ENCODE measurements at places on chromosomes 1 and 21.
A peak's percentile ranks its signal among the peaks of the same experiment; 100 is the strongest.

DNA sequence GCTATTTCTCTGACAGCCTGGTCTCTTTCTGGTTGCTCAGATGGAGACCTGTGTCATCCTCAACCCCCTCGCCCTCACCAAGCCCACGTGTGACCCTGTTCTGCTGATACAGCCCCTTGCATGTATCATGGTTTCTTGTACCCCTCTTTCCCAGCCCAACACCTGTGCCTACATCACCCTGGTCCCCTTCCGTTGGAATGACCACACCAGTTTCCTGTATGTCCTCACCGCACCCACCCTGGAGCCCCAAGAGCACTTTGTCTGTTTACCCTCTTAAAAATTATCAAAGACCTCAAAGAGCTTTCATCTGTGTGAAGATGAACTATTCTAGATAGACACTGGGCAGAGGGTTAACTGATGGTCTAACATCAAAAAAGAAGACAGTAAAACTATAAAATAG lies 179.5 kb downstream of the GALNT2 start:
- DNase-seq: no peak

GRCh38 chr1:197838836-197839235 lies 63.6 kb upstream of the DENND1B start:
- peak; percentile 52 for DNase-seq

DNA sequence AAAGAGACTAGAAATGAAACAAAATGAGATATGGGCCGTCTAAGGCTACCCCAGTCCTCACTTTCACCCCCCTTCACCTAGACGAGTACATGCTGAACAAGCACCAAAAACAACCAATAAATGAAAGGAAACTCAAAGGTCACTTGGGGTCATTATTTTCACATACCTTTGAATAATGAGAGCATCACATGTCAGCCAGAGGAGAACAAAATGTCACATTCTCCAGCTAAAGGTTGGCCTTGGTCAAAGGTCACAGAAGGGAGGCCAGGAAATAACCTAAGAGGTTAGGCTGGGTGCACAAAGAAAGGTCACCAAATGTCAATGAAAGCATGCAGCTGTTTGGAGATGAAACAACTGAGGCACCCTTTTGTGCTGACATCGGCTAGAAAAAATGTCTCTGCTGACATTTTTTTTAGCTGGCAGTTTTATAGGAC lies 288.7 kb upstream of the USP25 start:
- peak; percentile 47 for DNase-seq

GRCh38 chr21:28235169-28235895 lies 757.3 kb downstream of the LTN1 start:
- DNase-seq: peak; percentile 77

GRCh38 chr1:94083681-94084080 lies 37.3 kb downstream of the ABCA4 start:
- no peak for DNase-seq

- DNase-seq: no peak
Measured at GRCh38 chr1:171142416-171143385, 42.4 kb upstream of the FMO2 start.

DNA sequence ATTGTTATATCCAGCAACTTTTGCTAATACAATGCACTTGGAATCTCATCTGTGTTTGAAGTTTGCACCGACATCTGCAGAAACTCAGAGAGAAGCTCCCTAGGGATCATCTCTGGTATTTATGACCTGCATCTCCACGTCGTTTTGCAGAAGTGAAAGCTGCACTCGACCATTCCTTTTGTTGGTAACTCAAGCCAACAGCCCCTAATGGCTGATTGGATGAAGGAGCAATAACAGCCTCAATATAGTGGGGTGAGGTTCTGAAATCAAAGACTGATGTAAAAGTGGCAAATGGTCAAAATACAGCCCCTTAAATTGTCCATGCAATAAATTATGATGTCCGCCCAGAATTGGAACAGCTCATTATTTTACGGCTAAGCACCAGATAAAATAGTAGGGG lies 344.2 kb upstream of the KAZN start:
- DNase-seq: no peak

DNA sequence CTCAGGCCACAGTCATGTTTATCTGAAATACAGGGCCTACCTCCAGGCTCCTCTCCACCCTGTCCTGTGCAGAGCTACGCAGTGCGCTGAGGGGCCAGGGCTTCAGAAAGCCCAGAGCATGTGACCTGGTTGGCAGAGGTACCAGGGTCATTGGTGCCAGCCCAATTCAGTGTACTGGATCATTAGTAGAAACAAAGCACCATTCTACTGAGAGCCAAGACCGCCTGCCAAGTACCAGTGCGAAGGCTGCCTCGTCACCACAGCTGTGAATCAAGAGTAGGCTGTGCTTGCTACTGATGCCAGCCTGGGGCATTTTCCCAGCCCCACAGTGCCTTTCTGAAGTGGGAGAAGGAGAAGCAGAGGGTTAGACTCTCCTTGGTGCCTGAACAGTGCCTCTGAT lies 59.8 kb downstream of the CAPN9 start:
- no peak for DNase-seq

DNA sequence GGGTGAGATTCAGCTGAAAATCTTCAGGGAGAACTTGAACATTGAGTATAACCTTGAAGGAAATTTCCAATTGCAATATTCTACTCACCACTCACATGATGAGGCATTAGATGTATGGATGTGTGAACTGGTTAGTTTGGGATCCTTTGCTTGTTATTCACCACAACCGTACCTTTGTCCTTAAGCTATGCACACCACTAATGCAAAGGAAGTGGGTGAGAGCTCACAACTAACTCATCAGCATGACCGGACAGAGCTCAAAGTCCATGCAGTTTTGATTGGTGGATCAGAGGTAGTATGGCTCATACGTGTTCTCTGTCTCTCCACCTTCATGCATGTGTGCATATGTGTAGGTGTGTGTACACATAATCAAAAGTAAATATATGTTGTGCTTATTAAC lies 43.5 kb upstream of the MROH9 start:
- DNase-seq: no peak

GRCh38 chr1:162678439-162678838 lies 46.2 kb downstream of the DDR2 start:
- DNase-seq: no peak

- no peak for DNase-seq
Measured at GRCh38 chr1:51097171-51097570, 4.9 kb upstream of the C1orf185 start.

- DNase-seq: peak; percentile 78
Measured at GRCh38 chr1:184792450-184792969, 37.9 kb upstream of the EDEM3 start.

DNA sequence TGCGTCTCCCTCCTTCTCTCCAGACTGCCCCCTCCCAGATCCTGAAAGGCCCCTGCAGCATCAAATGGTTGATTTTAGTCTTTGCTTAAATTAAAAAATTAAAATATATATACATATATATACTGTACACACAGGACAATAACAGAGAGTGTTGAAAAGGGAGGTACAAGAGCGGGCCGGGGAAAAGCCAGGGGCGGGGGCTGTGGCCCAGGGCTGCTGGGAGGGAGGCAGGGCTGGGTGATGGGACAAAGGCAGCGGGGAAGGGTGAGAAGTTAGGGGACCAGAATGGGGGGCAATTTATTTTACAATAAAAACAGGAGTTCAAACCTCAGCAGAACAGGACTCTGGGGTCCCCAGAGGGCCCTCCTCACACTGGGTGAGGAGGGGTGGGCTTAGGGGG lies 10.5 kb downstream of the ARL8A start:
- no peak for DNase-seq

GRCh38 chr1:156599811-156600210 lies 1.5 kb downstream of the GPATCH4 start:
- peak; percentile 91 for DNase-seq

DNA sequence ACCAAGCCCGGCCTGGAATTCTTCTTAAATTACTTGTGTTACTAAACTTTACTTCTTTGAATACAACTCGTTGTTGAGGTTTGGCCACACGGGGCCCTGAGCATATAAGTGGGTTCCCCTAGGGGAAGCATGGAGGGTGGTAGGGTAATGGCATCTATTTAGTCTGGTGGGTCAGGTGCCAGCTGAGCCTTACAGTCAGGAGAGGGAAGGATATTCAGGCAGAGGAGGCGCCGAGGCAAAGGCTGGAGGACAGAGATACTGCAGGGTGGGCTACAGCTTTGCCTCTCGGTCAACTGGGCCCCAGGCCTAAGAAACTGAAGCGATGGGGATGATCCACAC lies 424 bp upstream of the NECAP2 start:
- DNase-seq: peak; percentile 58

GRCh38 chr1:160453443-160453842 lies 53.1 kb downstream of the VANGL2 start:
- DNase-seq: no peak

DNA sequence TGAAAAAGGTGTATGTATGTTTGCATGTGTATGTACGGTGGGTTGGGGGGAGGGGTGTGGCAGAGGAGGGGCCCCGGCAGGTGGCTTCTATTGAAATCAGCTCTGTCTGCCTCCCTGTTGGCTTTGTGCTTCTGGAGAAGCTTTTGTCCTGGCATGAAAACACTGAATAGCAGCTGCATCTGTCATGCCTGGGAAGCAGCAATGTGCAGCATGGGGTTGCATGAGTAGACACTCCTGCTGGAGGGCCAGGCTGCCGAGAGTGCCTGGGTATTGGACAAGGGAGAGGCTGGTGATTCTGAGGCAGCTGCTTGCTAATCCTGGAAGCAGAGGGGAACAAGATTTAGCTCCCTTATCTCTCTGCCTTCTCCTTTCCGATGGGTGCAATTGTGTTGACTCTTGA lies 20.5 kb downstream of the MAPKAPK2 start:
- DNase-seq: no peak

- peak; percentile 75 for DNase-seq
Measured at GRCh38 chr1:26225033-26225831, 8.8 kb upstream of the CEP85 start.

DNA sequence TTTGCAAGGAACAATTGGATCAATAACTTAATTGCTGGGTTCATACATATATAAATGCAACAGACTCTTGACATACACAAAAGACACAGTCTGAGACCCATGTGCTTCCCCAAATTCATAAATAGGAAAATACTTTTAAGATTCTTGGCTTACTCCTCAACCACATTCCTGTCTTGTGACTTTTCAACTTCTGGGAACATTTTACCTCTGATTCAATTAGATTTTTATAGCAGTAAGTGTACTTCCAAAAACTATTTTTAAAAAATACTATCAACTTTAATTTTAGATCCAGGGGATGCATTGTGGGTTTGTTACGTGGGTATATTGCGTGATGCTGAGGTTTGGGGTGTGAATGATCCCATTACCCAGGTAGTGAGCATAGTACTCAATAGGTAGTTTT lies 406.7 kb downstream of the RPS6KC1 start:
- DNase-seq: no peak

DNA sequence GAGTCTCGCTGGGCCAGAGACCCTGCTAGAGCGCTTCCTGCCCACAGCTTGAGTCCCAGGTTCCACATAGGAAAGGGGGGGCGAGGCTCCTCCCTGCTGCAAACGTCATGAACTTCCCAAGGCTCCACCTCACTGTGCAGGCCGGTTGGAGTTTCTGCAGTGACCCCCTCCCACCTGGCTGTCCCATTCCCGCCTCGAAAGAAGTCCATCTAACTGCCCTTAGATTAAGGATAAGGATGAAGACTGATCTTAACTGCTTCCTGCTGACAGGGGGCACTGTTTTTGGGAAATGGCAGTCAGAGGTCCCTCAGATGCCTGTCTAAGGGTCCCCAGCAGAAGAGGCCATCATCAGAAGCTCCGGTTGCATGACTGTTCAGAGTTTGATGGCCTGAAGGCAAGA lies 62.7 kb downstream of the STUM start:
- no peak for DNase-seq

DNA sequence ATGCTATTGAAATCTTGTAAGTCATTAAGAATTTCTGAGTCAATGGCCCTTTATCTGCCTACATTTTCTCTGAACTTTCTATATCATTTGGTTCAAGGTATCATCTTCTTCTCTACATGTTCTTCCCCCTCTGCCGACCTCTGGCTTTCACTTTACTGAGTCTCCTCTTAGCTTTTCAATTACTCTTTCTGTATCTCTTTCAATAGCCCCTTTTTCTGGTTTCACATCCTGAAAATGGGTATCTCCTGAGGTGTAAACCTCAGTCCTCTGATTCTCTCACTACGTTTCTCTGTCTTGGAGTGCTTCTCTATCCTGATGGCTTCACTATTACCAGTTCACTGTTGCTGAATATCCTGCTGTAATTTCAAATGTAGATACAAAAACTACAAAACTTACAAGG lies 98.9 kb downstream of the LYST start:
- no peak for DNase-seq

- no peak for DNase-seq
Measured at GRCh38 chr1:181169281-181169865, 80.9 kb downstream of the IER5 start.

DNA sequence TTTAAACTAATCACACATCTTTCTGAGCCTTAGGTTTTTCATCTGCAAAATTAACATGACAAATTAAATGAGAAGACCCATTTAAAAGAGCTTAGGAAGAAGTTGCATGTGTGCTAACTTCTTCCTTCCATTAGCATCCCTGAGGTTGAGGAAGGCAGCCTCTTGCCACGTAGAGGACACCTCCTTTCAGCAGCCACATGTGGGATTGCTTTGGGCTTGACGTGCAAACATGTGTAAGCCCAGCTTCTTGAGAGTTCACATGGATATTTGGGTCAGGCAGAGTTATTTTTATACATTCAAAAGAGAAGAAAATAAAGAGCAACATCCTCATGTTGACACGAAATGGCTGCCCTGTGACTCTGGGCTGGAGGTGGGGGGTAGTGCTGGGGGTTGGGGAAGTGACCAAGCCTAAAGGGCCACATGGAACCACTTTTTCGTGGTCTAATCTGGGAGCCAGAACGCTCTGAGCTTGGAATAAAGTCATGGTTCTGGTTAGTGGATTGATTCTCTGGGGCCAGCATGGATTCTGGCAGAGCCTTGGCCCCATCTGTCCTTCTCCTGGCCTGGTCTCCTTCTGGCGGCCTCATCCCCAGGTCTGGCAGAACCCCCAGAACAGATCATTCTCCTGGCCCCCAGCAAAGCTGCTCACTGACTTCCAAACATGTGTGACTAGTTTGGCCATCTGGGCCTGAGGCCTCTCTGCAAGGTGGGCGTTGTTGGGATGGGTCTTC lies 137.1 kb upstream of the USP24 start:
- no peak for DNase-seq

DNA sequence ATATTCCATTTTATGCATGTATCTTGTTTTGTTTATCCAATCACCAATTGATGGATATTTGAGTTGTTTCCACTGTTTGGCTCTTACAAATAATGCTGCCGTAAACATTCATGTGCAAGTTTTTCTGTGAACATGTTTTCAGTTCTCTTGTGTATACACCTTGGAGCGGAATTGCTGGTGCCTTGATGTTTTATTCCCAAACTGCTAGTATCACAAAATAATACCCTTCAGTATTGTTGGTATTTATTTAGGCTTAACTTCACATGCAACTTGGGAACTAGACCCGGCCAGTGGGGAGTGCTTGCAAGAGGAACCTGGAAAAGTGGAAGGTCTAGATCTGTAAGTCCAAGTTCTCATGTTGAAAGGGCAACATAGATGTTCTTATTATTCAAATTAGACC lies 115.9 kb downstream of the CRYAA start:
- no peak for DNase-seq

- DNase-seq: no peak
Measured at GRCh38 chr1:47630346-47630745, 192.5 kb downstream of the FOXD2 start.
